ENCODE measurements at places on chromosomes 2 and 18. TPM values are rescaled to one million over a fixed set of nuclear protein-coding genes. Genes with fewer than 3 reads are reported as not detected.

Gene PMS1
- total RNA-seq, result 37.1 TPM

Gene VAMP8
- total RNA-seq, result 2.8 TPM

Gene RNU2-63P
- not detected for total RNA-seq

Gene SERPINB3
- not detected for total RNA-seq

Gene MARCHF7
- total RNA-seq, result 151 TPM

Gene TGIF1
- 87.4 TPM for total RNA-seq

Gene ANKRD62
- total RNA-seq, result not detected

Gene SYT4
- total RNA-seq, result not detected

Gene GNLY
- not detected for total RNA-seq

Gene FAP
- total RNA-seq, result 143 TPM

Gene PLB1
- total RNA-seq, result 2.0 TPM

Gene LIMS1
- 145 TPM for total RNA-seq

Gene IL1RL2
- 2.3 TPM for total RNA-seq

Gene IL1F10
- not detected for total RNA-seq

Gene MERTK
- total RNA-seq, result 0.29 TPM

Gene TTN
- 0.50 TPM for total RNA-seq

Gene RTKN
- 22.3 TPM for total RNA-seq

Gene DYNAP
- not detected for total RNA-seq

Gene CCT4
- 162 TPM for total RNA-seq

Gene SNORC
- 0.29 TPM for total RNA-seq

Gene NOSTRIN
- 0.33 TPM for total RNA-seq

Gene SCYGR4
- not detected for total RNA-seq

Gene SLC38A11
- 0.29 TPM for total RNA-seq

Gene SPP2
- not detected for total RNA-seq

Gene HOXD9
- 0.17 TPM for total RNA-seq

Gene COLEC12
- total RNA-seq, result 122 TPM

Gene GALNT13
- 0.17 TPM for total RNA-seq

Gene RUFY4
- total RNA-seq, result not detected

Gene SGPP2
- not detected for total RNA-seq

Gene NTSR2
- not detected for total RNA-seq

Gene ALPI
- not detected for total RNA-seq

Gene CD8B2
- total RNA-seq, result not detected

Gene UPP2
- total RNA-seq, result not detected

Gene HTR2B
- total RNA-seq, result 9.8 TPM

Gene POTEF
- not detected for total RNA-seq

Gene EDAR
- not detected for total RNA-seq

Gene MEP1B
- 0.17 TPM for total RNA-seq

Gene ZNF396
- 3.0 TPM for total RNA-seq

Gene MAP3K19
- not detected for total RNA-seq

Gene GDF7
- not detected for total RNA-seq

Gene DSG1
- total RNA-seq, result not detected

Gene CXXC1
- total RNA-seq, result 39.7 TPM

Gene NCKAP1
- 167 TPM for total RNA-seq

Gene HJURP
- 1.5 TPM for total RNA-seq

Gene LBH
- 336 TPM for total RNA-seq

All from smooth muscle cell of trachea (primary cell).